ENCODE measurements at places on chromosomes 16 and 17.
A peak's percentile ranks its signal among the peaks of the same experiment; 100 is the strongest.

GRCh38 chr17:30368912-30369720 lies 9.6 kb upstream of the CPD start:
- H3K4me1 ChIP-seq = peaks cover 5% of the 10 kb centered on the region
- no peak overlapping the region for H3K4me3 ChIP-seq
- H3K27me3 ChIP-seq = peaks cover 29% of the 10 kb centered on the region
- DNase-seq = no peak
- no peaks in the 10 kb centered on the region for H3K36me3 ChIP-seq
- no peak overlapping the region for H3K27ac ChIP-seq

GRCh38 chr17:59311051-59311468 lies 20.4 kb upstream of the YPEL2 start:
- no peak overlapping the region for H3K4me3 ChIP-seq
- DNase-seq = no peak
- H3K4me1 ChIP-seq = peaks cover 1% of the 10 kb centered on the region
- H3K36me3 ChIP-seq = no peaks in the 10 kb centered on the region
- peaks cover 3% of the 10 kb centered on the region for H3K27me3 ChIP-seq

DNA sequence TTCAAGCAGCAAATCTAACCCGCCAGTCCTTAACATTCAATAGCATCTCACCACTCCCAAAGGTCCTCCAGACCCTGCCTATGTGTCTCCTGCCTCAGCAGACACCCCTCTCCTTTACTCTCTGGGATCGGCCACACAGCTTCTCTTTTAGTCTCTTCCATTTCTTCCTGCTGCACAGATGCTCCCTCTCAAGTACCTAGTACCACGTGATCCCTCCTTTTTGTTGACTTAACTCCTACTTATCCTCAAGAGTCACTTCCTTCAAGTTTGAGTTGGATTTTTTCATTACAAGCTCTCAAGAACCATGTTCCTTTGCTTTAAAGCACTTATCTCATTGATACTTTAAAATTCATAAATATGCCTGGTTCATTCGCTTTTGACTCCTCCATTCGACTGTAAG lies 24.9 kb downstream of the AMFR start:
- DNase-seq = no peak
- no peak overlapping the region for H3K4me3 ChIP-seq
- peaks cover 2% of the 10 kb centered on the region for H3K4me1 ChIP-seq
- H3K27ac ChIP-seq = no peak overlapping the region

GRCh38 chr16:67917852-67918236 lies 13.8 kb downstream of the CTRL start:
- H3K27me3 ChIP-seq = no peaks in the 10 kb centered on the region
- H3K27ac ChIP-seq = peak overlapping the region; percentile 86
- H3K4me1 ChIP-seq = peaks cover 21% of the 10 kb centered on the region
- H3K4me3 ChIP-seq = no peak overlapping the region

DNA sequence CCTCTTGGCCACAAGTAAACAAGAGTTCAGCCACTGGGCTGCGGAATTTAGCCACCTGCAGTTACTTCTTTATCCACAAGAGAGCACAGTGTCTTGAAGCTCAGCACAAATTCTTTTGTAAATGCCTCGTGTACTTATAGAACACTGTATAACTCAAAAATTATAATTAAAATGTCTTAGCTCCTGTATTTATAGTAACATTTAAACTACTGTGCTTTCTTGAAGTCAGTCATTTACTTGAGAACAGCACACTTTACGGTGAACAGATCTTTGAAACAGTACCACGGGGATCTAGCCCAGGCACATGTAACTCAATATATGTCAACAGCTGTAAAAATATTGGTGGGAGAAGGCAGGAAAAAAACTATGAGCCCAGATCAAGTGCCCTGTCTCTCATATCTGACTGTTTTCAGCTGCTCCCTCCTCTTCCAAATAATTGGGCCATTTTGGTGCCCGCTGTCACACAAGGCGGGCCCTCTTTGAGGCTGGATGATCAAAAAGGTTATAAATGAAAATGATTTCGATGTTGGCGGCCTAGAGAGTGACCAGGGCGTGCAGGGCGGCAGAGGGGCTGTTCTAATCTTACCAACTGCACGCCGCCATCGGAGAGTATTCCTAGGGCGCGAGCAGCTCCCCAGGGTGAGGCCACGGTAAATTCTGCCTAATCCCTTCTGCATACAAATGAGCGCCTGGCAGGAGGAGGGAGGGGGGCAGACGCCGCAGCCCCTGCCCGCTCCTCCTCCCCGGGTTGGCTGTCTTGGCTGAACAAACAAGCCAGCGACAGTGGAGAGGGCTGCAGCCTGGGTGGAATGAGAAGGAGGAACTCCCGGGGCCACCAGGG lies 183.2 kb downstream of the C16orf78 start:
- H3K36me3 ChIP-seq = no peaks in the 10 kb centered on the region
- peaks cover 4% of the 10 kb centered on the region for H3K4me1 ChIP-seq
- no peak overlapping the region for H3K4me3 ChIP-seq
- H3K27me3 ChIP-seq = peaks cover 3% of the 10 kb centered on the region

- no peak overlapping the region for H3K4me3 ChIP-seq
- no peaks in the 10 kb centered on the region for H3K27me3 ChIP-seq
- H3K36me3 ChIP-seq = peaks cover 59% of the 10 kb centered on the region
- H3K4me1 ChIP-seq = peaks cover 55% of the 10 kb centered on the region
- DNase-seq = no peak
Measured at GRCh38 chr17:78674156-78674555, 97.0 kb upstream of the DNAH17 start.

DNA sequence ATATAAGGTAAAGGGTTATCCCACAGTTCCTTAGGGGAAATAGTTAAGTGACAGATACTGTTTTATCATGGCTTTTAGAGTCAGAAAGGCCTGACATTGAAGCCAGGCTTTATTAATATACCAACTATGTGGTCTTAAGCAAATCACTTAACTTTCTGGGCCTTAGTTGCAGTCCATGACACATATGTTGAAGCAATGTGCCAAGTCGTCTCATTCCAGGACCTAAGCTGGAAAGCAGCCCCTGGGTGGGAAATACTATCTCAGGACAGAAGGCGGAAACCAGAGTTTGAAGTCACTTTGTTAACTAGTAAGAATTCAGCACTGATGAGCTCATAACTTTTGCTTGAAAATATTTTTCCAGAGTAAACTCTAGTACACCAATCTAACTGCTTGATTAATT lies 80.0 kb downstream of the USP32 start:
- no peak for DNase-seq
- peaks cover 4% of the 10 kb centered on the region for H3K4me1 ChIP-seq
- H3K4me3 ChIP-seq = no peak overlapping the region
- H3K36me3 ChIP-seq = peaks cover 10% of the 10 kb centered on the region
- H3K27ac ChIP-seq = no peak overlapping the region

- no peaks in the 10 kb centered on the region for H3K36me3 ChIP-seq
- H3K27ac ChIP-seq = peak overlapping the region; percentile 90
- peaks cover 40% of the 10 kb centered on the region for H3K4me1 ChIP-seq
- no peaks in the 10 kb centered on the region for H3K27me3 ChIP-seq
Measured at GRCh38 chr17:82217120-82217529, 4.5 kb upstream of the CCDC57 start.

- no peak overlapping the region for H3K4me3 ChIP-seq
- no peaks in the 10 kb centered on the region for H3K27me3 ChIP-seq
- peaks cover 15% of the 10 kb centered on the region for H3K4me1 ChIP-seq
- peaks cover 16% of the 10 kb centered on the region for H3K36me3 ChIP-seq
- no peak overlapping the region for H3K27ac ChIP-seq
- no peak for DNase-seq
Measured at GRCh38 chr17:12709063-12709462, 43.4 kb downstream of the MYOCD start.

- no peaks in the 10 kb centered on the region for H3K36me3 ChIP-seq
- H3K27me3 ChIP-seq = peaks cover 6% of the 10 kb centered on the region
- peaks cover 29% of the 10 kb centered on the region for H3K4me1 ChIP-seq
- no peak overlapping the region for H3K4me3 ChIP-seq
- no peak overlapping the region for H3K27ac ChIP-seq
Measured at GRCh38 chr17:30345527-30346075, 11.7 kb upstream of the TMIGD1 start.

- no peaks in the 10 kb centered on the region for H3K36me3 ChIP-seq
- H3K27ac ChIP-seq = no peak overlapping the region
- no peaks in the 10 kb centered on the region for H3K4me1 ChIP-seq
- DNase-seq = no peak
Measured at GRCh38 chr16:77869997-77870813, 81.8 kb downstream of the VAT1L start.

- no peaks in the 10 kb centered on the region for H3K27me3 ChIP-seq
- no peak for DNase-seq
- no peak overlapping the region for H3K4me3 ChIP-seq
Measured at GRCh38 chr17:67111327-67111726, 67.0 kb downstream of the CACNG1 start.

DNA sequence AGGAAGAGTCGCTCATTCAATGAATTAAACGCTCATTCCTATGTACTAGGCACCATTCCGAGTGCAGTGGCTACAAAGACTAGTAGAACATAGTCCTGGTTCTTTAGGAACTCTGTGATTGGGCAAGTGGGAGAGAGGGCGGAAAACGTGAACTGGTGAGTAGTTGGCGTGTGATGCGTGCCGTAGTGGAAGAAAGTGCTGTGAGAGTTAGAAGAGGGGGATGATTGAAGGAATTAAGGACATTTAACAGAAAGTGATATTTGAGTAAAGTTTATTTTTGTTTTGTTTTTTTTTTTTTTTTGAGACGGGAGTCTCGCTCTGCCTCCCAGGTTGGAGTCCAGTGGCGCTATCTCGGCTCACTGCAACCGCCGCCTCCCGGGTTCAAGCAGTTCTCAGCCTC lies 7.9 kb upstream of the SLFN14 start:
- H3K27ac ChIP-seq = peak overlapping the region; percentile 98
- H3K36me3 ChIP-seq = peaks cover 2% of the 10 kb centered on the region
- DNase-seq = no peak
- H3K4me1 ChIP-seq = peaks cover 26% of the 10 kb centered on the region
- peaks cover 25% of the 10 kb centered on the region for H3K27me3 ChIP-seq

GRCh38 chr16:9847146-9847545 lies 335.1 kb downstream of the GRIN2A start:
- DNase-seq = no peak
- H3K4me1 ChIP-seq = peaks cover 10% of the 10 kb centered on the region
- no peaks in the 10 kb centered on the region for H3K36me3 ChIP-seq
- no peaks in the 10 kb centered on the region for H3K27me3 ChIP-seq
- no peak overlapping the region for H3K4me3 ChIP-seq

GRCh38 chr17:41707803-41708669 lies 4.1 kb upstream of the GAST start:
- no peak overlapping the region for H3K27ac ChIP-seq
- no peak overlapping the region for H3K4me3 ChIP-seq
- H3K36me3 ChIP-seq = no peaks in the 10 kb centered on the region
- no peak for DNase-seq

- peak overlapping the region; percentile 55 for H3K27ac ChIP-seq
- H3K4me1 ChIP-seq = peaks cover 32% of the 10 kb centered on the region
- DNase-seq = no peak
- H3K4me3 ChIP-seq = no peak overlapping the region
Measured at GRCh38 chr16:48317026-48317425, 68.2 kb downstream of the SIAH1 start.

DNA sequence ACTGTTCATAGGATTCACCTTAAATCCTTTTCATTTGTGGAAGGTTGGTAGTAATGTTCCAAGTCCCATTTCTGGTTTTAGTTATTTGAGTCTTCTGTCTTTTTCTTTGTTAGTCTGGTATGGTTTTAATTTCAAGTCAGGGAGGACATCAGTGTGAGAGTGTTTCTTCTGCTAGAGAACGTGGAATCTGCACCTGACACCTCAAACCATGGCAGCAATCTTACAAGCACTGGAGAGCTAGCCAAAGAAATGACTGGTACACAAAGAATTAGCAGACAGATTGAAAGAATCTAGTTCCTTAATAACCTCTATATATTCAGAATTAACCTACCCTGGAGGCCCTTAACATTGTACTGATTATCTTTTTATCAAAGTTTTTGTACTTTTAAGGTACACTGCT lies 50.2 kb downstream of the CHCT1 start:
- peak overlapping the region; percentile 29 for H3K27ac ChIP-seq
- H3K4me1 ChIP-seq = peaks cover 62% of the 10 kb centered on the region
- no peak overlapping the region for H3K4me3 ChIP-seq
- no peak for DNase-seq
- H3K27me3 ChIP-seq = no peaks in the 10 kb centered on the region

- DNase-seq = no peak
- H3K4me3 ChIP-seq = no peak overlapping the region
- peaks cover 28% of the 10 kb centered on the region for H3K4me1 ChIP-seq
- H3K36me3 ChIP-seq = no peaks in the 10 kb centered on the region
Measured at GRCh38 chr16:70473446-70474319, 19.3 kb downstream of the FCSK start.

DNA sequence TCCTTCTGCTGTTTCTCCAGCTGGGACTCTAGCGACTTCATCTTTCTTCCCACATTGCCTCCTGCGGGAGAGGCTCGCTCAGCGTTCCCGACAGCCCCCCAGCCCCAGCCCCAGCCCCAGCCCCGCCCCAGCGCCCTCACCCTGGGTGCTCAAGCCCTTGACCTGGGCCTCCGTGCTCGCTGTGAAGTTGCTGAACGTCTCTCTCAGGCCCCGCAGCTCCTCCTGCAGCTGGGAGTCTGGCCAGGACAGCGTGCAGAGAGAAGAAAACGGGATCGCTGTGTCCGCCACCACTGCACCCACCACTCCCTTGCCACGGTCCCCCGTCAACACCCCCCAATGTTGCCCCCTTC lies 2.4 kb downstream of the ASGR1 start:
- H3K27me3 ChIP-seq = peaks cover 6% of the 10 kb centered on the region
- H3K36me3 ChIP-seq = no peaks in the 10 kb centered on the region
- no peak overlapping the region for H3K27ac ChIP-seq
- no peak overlapping the region for H3K4me3 ChIP-seq
- no peaks in the 10 kb centered on the region for H3K4me1 ChIP-seq

GRCh38 chr16:49788572-49788971 lies 67.3 kb downstream of the ZNF423 start:
- no peaks in the 10 kb centered on the region for H3K36me3 ChIP-seq
- peak overlapping the region; percentile 83 for H3K27ac ChIP-seq
- no peaks in the 10 kb centered on the region for H3K27me3 ChIP-seq
- DNase-seq = no peak
- H3K4me3 ChIP-seq = no peak overlapping the region

DNA sequence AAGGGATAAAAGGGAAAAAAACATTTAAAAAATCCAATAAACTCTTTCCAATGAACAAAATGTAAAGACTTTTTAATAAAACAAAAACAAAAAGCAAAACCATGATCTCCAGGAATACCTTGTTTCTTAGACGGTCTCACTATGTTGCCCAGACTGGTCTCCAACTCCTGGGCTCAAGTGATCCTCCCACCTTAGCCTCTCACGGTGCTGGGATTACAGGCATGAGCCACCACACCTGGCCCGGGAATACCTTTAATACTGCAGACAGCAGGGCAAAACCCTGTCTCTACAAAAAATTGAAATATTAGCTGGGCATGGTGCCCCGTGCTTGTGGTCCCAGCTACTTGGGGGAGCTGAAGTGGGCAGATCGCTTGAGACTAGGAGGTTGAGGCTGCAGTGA lies 7.9 kb downstream of the RNF43 start:
- peaks cover 37% of the 10 kb centered on the region for H3K27me3 ChIP-seq
- H3K4me1 ChIP-seq = no peaks in the 10 kb centered on the region
- H3K27ac ChIP-seq = no peak overlapping the region
- H3K4me3 ChIP-seq = no peak overlapping the region
- no peaks in the 10 kb centered on the region for H3K36me3 ChIP-seq

GRCh38 chr17:75601057-75601987 lies 13.7 kb downstream of the MYO15B start:
- peaks cover 1% of the 10 kb centered on the region for H3K4me1 ChIP-seq
- no peaks in the 10 kb centered on the region for H3K36me3 ChIP-seq
- no peaks in the 10 kb centered on the region for H3K27me3 ChIP-seq
- no peak for DNase-seq
- no peak overlapping the region for H3K27ac ChIP-seq
- H3K4me3 ChIP-seq = no peak overlapping the region

- DNase-seq = no peak
- peaks cover 12% of the 10 kb centered on the region for H3K4me1 ChIP-seq
- H3K36me3 ChIP-seq = peaks cover 10% of the 10 kb centered on the region
- H3K27ac ChIP-seq = no peak overlapping the region
- H3K4me3 ChIP-seq = no peak overlapping the region
Measured at GRCh38 chr16:2598133-2598641, 60.4 kb downstream of the PDPK1 start.

Measured in osteocyte (in vitro differentiated cells).